ENCODE measurements at places on chromosomes 13 and 19. TPM values are rescaled to one million over a fixed set of nuclear protein-coding genes. Genes with fewer than 3 reads are reported as not detected.

Gene NTN5
- total RNA-seq = 0.14 TPM

Gene CAMSAP3
- total RNA-seq = 4.4 TPM

Gene FCAR
- not detected for total RNA-seq

Gene FGF22
- total RNA-seq = not detected

Gene IGFL3
- total RNA-seq = not detected

Gene CD33
- total RNA-seq = not detected

Gene ZNF439
- 5.3 TPM for total RNA-seq

Gene OR10H1
- not detected for total RNA-seq

Gene IQCN
- total RNA-seq = not detected

Gene JSRP1
- total RNA-seq = not detected

Gene ZNF829
- total RNA-seq = 3.8 TPM

All from nasal cavity respiratory epithelium epithelial cell of viscerocranial mucosa (primary cell).